ENCODE measurements at places on chromosomes 1 and 21.

GRCh38 chr1:26281091-26281958, 1.4 kb downstream of the SH3BGRL3 start:
- DNase-seq: no peak

DNA sequence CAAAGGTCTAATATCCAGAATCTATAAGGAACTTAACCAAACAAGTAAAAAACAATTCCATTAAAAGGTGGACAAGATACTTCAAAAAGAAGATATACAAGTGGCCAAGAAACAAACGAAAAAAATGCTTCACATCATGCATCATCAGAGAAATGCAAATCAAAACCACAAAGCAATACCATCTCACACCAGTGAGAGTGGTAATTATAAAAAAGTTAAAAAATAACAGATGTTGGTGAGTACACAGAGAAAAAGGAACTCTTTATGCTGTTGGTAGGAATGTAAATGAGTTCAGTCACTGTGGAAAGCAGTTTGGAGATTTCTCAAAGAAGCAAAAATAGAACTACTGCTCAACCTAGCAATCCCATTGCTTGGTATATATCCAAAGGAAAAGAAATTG, 218.6 kb downstream of the SLC44A5 start:
- DNase-seq: no peak

GRCh38 chr1:236565530-236565929, 38.8 kb downstream of the HEATR1 start:
- DNase-seq: no peak

DNA sequence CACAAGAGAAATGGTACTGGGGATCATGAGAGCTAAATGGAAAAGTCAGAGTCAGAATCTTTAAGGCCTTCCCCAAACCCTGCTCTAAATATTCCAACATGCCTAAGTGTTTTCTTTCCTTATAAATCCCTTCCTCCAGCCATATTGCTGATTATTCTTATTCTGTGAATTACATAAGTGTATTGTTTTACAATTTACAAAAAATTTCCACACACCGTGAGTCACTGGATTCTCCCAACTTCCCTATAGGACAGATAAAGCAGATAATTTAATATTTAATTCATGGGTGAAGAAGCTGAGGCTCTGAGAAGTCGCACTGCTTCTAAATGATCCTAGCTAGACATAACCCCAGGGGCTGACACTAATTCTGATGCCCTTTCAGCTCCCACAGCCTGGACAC, 243.3 kb upstream of the JUN start:
- DNase-seq: no peak

- no peak for DNase-seq
Measured at GRCh38 chr21:40681164-40681859, 165.6 kb downstream of the DSCAM start.

GRCh38 chr21:15894596-15894995, 164.8 kb downstream of the USP25 start:
- no peak for DNase-seq

- DNase-seq: no peak
Measured at GRCh38 chr1:147124266-147124665, 48.0 kb downstream of the PRKAB2 start.

DNA sequence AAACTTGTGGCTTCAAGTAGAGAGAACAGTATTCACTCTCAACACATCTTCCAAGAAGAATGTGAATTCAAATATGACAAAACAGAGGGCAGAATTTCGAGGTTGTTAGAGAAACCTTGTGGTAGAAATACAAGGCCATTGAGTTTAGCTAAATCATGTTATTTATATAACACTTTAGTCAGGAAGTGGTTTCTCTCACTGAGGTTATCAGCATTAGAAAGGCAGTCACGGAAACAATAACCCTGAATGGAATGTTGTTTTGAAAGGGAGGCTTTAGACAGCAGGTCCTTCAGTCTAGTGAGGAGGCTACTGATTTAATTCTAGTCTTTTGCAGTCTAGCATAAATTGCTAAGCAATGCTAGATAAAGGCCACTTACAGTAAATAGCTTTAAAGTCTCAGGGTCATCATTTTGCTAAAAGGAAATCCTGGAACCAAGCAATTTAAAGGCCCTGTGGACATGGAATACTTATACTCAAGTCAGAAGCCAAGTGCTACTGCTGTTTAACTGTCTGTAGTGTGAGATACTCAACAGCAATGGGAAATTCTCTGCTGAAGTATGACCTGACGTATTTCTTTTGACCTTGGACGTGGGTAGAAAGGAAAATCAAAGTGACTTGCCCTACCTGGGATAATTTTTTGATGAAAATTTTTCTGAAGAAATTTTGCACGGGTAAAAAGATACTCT, 89.0 kb upstream of the CHODL start:
- DNase-seq: no peak

DNA sequence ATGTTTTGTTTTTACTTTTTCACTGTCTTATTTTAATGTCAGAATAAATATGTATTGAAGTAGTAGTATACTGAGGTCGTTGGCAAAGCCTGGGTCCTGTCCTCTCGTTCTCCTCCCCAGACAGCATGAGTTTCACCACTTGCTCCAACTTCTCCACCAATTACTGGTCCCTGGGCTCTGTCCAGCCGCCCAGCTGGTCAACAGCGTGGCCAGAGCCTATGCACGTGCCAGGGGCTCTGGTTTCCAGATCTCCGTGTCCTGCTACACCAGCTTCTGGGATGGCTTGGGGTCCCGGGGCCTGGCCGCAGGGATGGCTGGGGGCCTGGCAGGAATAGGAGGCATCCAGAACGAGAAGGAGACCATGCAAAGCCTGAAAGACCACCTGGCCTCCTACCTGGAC, 19.3 kb downstream of the PTPN14 start:
- no peak for DNase-seq

- no peak for DNase-seq
Measured at GRCh38 chr1:20361805-20362381, 71.2 kb downstream of the VWA5B1 start.

DNA sequence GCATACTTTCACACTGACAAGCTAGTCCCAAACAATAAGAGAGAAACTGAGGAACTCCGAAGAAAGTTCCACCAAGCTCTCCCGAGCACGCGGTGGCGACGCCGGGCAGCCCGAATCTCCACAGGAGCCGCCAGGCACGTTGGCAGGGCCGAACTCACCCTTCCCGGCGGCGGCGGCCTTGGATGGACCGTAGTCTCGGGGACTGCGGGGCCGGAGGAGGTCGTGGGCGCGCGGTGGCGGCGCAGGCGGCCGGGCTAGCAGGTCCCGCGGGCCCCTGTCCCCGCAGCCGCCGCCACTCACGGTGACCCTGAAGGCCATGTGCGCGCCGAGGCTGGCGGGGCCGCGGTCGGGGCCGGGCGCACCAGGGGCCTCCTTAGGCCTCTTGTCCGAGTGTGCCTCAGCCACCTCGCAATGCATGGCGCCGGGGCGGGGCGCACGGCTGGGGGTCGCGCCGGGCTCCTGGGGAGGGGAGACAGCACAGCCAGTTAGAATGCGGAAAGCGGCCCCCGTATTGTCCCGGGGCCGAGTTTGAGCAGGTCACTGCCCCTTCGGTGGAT, 1.2 kb downstream of the GLIS1 start:
- DNase-seq: no peak

- DNase-seq: no peak
Measured at GRCh38 chr1:91569411-91570119, 68.9 kb downstream of the CDC7 start.

- no peak for DNase-seq
Measured at GRCh38 chr1:155321639-155322503, 1.2 kb downstream of the RUSC1 start.

- DNase-seq: no peak
Measured at GRCh38 chr1:46399307-46399706, 5.2 kb downstream of the FAAH start.

- no peak for DNase-seq
Measured at GRCh38 chr1:197961449-197961848, 44.3 kb downstream of the LHX9 start.

DNA sequence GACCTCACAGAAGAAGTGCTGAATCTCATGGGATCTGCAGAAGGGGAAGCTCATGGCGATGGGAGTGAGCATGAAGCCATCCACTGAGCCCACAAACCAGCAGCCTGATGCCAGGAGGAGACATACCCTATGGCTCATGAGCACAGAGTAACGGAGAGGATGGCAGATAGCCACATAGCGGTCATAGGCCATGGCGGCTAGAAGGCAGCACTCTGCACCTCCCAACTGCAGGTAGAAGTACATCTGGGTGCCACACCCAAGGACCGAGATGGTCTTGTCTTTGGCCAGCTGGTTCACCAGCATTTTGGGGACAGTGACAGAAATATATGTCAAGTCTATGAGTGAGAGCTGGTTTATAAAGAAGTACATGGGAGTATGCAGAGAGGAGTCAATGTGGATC, 4.3 kb downstream of the OR2T10 start:
- DNase-seq: no peak

DNA sequence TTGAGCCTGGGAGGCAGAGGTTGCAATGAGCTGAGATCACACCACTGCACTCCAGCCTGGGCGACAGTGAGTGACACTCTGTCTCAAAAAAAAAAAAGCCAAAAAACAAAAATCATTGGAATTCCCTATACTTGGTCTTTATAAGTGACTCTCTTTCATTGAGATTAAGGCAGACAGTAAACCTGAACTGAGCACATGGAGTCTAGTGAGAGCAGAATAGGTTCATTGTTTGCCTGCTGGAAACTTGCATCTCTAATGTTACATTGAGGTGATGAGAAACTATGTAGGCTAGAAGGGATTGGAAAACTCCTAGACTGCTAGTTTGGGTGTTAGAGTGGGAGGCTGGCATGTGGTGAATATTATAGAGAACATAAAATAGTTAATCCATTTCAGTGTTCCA, 25.4 kb downstream of the MAST2 start:
- DNase-seq: no peak

- no peak for DNase-seq
Measured at GRCh38 chr1:85124091-85124490, 75.8 kb upstream of the MCOLN3 start.

GRCh38 chr21:33543505-33544129, 779 bp downstream of the SON start:
- no peak for DNase-seq

GRCh38 chr1:238892612-238893011, 493.8 kb upstream of the CHRM3 start:
- no peak for DNase-seq

GRCh38 chr1:190754666-190755065, 277.0 kb upstream of the BRINP3 start:
- DNase-seq: peak; percentile 3

- no peak for DNase-seq
Measured at GRCh38 chr1:235901461-235901860, 34.8 kb upstream of the LYST start.

DNA sequence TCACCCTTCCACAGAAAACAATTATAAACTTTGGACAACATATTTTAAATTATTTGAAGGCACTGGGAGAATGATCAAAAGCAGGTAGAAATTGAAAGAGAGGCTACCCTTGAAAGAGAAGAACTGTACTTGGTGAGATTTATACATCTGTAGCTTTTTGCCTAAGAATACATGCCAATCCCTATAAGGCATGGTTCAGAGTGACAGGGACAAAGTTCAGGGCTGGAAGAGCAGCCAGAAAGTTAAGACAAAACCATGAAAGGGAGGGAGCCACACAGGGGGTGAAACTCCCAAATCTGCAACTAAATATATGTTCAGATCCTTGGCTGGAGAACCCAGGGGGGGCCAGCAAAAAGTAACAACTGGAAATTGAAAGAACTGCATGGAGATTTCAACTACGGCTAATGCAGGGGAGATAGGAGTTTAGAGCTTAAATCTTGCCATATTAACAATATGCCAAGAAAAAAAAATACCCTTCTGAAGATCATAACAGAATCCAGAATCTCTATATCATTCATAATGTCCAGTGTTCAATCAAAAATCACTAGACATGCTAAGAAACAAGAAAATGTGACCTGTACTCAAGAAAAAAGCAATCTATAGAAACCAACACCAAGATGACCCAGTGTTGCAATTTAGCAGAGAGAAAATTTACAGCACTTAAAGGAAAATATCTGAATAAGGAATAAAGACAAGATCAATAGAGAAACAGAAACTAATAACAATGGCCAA, 25.5 kb downstream of the PACC1 start:
- DNase-seq: no peak

- no peak for DNase-seq
Measured at GRCh38 chr1:181036107-181036836, 2.5 kb downstream of the MR1 start.

GRCh38 chr1:53354119-53354518, 26.2 kb upstream of the LRP8 start:
- no peak for DNase-seq

DNA sequence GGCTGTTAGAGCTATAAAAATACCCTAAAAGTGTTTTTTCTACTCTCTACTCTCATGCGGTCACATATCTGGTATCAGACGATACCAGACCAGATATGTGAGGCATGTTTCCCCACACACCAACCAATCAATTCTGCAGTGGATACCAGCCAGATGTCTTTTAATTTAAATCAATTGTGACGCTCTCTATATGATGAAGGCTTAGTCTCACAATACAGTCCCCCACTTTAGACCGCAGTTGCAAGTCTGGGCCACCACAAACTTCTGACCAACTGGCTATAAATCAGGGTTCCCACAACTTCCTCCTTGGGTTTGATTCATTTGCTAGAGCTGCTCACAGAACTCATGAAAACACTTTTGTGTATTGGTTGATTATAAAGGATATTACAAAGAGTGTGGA, 586.1 kb upstream of the ZP4 start:
- no peak for DNase-seq

DNA sequence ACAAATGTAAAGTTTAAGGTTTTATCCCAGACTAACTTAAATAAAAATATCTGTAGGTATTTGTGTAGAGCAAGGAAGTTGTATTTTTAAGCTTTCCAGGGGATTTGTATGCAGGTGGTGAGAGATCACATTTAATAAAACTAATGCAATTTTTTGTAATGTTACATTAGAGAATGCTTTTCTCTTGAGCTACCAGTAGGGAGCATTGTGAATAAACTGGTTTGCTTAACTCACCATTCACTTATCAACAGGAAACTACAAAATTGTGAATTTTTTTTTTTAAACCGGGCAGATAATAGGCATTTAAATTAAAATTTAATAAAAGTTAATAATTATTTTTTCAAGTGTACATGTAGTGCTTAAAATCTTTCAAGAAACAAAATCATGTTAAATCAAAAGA, 78.6 kb downstream of the IVNS1ABP start:
- DNase-seq: no peak

GRCh38 chr21:34962586-34963222, 86.4 kb downstream of the RUNX1 start:
- DNase-seq: no peak

GRCh38 chr1:205304695-205305070, 16.9 kb downstream of the NUAK2 start:
- no peak for DNase-seq

DNA sequence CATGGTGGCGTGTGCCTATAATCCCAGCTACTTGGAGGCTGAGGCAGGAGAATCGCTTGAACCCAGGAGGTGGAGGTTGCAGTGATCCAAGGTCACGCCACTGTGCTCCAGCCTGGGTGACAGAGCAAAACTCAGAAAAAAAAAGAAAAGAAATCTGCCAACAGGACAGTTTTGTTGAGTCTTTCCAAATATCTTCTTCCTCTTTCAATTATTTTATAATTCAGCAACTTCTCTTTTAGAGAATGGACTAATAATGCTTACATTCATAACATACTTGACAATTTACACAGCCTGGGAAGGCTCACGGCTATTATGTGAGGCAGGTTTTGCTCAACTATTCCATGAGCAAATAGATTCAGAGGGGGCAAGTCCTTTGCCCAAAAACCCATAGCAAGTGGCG, 18.1 kb downstream of the CNR2 start:
- DNase-seq: no peak

- DNase-seq: no peak
Measured at GRCh38 chr1:17316704-17317103, 8.7 kb downstream of the PADI4 start.
